ENCODE measurements at places on chromosomes 3 and 15. TPM values are rescaled to one million over a fixed set of nuclear protein-coding genes. Genes with fewer than 3 reads are reported as not detected.

SAMMSON gene
- total RNA-seq = 4.0 TPM

FAM107A gene
- not detected for total RNA-seq

PTH1R gene
- total RNA-seq = 0.31 TPM

CLDN18 gene
- not detected for total RNA-seq

TPM1 gene
- 146 TPM for total RNA-seq

MYZAP gene
- not detected for total RNA-seq

UCN2 gene
- 2.9 TPM for total RNA-seq

PTPRG gene
- 57.1 TPM for total RNA-seq

IQSEC1 gene
- 22.2 TPM for total RNA-seq

MAP2K1 gene
- total RNA-seq = 20.3 TPM

TIMP4 gene
- total RNA-seq = 2.2 TPM

CKMT1A gene
- total RNA-seq = under 0.01 TPM

HEMK1 gene
- total RNA-seq = 6.0 TPM

ADCY5 gene
- total RNA-seq = 1.5 TPM

LRRC31 gene
- total RNA-seq = not detected

ZPLD1 gene
- total RNA-seq = not detected

GOLGA8S gene
- not detected for total RNA-seq

EIF2B5 gene
- 45.6 TPM for total RNA-seq

KBTBD13 gene
- total RNA-seq = not detected

ICE2 gene
- 28.0 TPM for total RNA-seq

GOLGA8R gene
- total RNA-seq = 0.77 TPM

UBA7 gene
- total RNA-seq = 71.1 TPM

MEX3B gene
- 1.3 TPM for total RNA-seq

ISL2 gene
- not detected for total RNA-seq

UROC1 gene
- not detected for total RNA-seq

MCF2L2 gene
- total RNA-seq = 1.4 TPM

GUCA1C gene
- not detected for total RNA-seq

IGDCC3 gene
- not detected for total RNA-seq

ZNF774 gene
- 1.00 TPM for total RNA-seq

DYNLT2B gene
- 13.9 TPM for total RNA-seq

TMCO5A gene
- not detected for total RNA-seq

IQCB1 gene
- 22.7 TPM for total RNA-seq

TRH gene
- not detected for total RNA-seq

KCNAB1 gene
- 1.0 TPM for total RNA-seq

FILIP1L gene
- under 0.01 TPM for total RNA-seq

SCAMP5 gene
- 10.0 TPM for total RNA-seq

GPR149 gene
- total RNA-seq = not detected

GOLGA6D gene
- total RNA-seq = under 0.01 TPM

DUOX1 gene
- total RNA-seq = not detected

AADACL2 gene
- not detected for total RNA-seq

CPN2 gene
- not detected for total RNA-seq

EFCAB12 gene
- total RNA-seq = 0.31 TPM

PLA1A gene
- total RNA-seq = 29.9 TPM

AMOTL2 gene
- 67.2 TPM for total RNA-seq

ARHGAP11A gene
- total RNA-seq = 9.8 TPM

Data from melanocyte of skin (primary cell).